ENCODE measurements at places on chromosomes 7 and 10.

GRCh38 chr7:2803342-2803692 lies 40.8 kb downstream of the GNA12 start:
- DNase-seq, result no peak

DNA sequence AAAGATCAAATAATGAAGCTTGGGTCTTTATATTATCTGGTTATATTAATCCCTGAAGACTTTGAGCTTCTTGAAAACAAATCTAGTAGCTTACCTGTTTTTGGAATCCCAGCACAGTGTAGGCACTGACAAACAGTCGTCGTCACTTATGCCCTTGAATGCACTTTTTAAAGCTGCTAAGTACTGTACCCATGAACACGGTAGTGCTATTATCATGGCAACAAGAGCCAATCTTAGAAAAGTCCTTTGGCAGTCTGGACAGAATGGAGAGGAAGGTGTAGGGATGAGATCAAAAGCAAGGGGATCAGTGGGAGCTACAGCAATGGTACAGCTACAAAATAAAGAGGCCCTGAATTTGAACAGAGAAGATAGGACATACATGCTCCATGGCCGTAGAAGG lies 9.4 kb downstream of the SLC25A13 start:
- DNase-seq, result no peak

GRCh38 chr7:84092207-84092606 lies 102.4 kb downstream of the SEMA3A start:
- DNase-seq, result peak; percentile 12

DNA sequence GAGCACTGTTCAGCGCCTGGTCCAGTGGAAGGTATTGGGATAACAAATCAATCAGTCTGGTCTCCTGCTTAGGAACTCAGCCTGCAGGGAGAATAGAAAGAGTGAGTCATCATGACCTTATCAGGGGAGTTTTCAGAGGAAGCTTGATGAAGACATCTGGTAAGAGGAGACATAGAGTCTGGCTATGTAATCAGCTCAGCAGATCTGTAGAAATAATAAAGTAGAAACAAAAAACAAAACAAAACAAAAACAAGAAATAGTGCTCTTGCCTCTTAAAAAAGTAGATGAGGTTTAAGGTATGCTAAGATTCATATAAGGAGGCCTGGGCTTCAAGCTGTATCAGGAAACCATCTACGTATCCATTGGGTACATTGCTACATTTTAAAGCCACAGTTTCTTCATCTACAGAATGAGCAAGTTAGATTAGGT lies 14.4 kb downstream of the TAS2R41 start:
- DNase-seq, result no peak

DNA sequence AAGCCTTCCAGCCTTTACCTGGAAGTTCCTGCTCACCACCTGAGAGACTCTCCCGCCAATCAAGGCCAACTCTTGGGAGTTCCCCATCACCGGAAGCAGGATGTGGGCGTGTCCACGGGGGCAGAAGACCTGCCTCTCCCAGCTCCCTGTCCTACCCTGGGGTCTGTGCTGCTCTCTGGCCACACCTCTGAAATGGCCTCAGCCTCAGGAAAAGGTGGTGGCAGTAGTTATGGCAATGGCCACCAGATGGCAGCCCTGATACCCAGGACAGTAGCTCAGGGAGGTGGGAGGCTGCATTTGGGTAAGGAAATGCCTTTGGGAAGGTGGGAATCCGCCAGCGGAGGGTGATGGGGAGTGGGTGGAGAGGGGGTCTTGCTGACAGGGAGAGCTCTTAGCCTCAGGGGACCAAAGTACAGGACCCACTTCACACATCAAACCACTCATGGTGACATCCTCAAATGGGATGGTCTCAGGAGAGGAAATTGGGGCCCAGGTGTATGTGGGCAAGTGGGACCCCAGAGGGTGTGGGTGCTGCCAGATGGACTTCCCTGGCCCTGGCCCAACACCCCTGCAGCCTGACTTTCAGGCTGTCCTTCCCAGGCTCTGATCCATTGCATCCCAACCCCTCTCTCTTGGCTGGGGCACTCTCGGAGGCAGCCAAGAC lies 33.9 kb downstream of the KAZALD1 start:
- DNase-seq, result peak; percentile 72

- DNase-seq, result no peak
Observed at GRCh38 chr7:128217030-128217805, 23.9 kb upstream of the LEP start.

DNA sequence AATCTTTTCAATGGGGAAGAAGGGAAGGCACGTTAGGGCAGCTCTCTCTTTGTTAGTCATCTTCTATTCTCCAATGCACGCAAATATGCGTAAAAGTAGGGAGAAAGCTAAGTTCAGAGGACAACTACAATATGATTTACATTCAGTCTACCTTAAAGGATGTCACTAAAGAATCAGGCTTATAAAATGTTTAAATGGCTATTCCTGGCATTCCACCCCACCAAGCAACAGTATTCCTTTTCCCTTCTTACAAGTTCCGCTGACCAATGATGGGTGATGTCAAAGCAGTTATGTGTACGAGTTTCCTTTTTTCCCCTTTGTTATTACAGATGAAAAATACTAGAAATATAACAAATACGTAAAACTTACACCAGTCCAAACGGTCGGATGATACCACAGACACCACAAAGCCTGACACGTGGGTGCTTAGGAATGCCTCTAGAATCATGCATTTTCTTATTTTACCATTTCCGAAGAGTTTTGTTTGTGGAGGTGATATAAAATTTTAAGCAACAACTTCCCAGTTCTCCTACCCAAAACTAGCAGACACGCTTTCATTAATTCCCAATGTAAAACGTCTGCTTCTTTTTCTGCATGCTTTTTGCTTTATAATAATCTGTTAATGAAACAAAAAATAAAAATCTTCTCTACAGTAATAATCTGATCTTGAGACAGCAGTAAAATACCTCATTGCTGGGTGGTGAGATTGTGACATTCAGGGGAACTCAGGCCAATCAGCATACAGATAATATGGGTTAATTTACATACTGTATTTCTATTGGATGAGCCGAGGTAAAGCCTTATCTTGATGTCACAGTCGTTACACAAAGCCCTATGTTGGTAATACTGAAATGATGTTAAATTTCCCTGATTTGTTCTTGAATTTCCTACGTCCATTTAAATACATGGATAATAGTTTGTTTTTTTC lies 708 bp upstream of the GPR85 start:
- no peak for DNase-seq

- no peak for DNase-seq
Observed at GRCh38 chr10:102405108-102405571, 9.6 kb downstream of the NFKB2 start.

- no peak for DNase-seq
Observed at GRCh38 chr10:124221356-124222317, 128.2 kb upstream of the CHST15 start.

DNA sequence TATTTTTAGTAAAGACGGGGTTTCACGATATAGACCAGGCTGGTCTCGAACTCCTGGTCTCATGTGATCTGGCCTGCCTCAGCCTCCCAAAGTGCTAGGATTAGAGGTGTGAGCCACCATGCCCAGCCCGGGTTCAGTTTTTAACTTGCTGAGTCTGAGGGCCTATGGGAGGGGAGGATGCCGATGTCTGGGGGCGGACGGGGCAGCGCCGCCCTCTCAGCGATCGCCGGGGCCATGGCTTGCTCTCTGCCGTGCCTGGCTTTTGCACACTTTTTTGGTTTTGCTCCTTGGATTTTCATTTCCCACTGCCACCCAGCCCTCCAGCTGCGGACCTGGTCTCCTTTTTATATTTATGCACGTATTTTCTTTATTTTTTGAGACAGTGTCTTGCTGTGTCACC lies 15.2 kb upstream of the COL26A1 start:
- DNase-seq, result no peak

GRCh38 chr7:72244826-72245398 lies 167.2 kb downstream of the CALN1 start:
- no peak for DNase-seq

GRCh38 chr7:81719865-81720264 lies 50.0 kb downstream of the HGF start:
- DNase-seq, result no peak

DNA sequence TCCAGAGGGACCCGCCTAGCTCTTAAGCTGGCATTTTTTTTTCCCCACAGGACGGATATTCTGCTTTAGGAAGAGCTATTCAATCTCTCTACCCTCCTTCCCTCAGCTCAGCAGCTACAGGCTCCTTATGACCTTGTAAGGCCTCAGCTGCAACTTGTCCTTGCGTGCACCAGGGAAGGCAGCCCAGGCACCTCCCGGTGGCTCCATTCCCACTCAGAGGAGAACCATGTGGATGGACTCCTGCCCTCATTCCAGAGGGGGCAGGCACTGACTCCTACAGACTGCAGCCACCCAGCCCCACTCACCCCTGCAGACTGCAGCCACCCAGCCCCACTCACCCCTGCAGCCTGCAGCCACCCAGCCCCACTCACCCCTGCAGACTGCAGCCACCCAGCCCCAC lies 73.7 kb downstream of the ITIH5 start:
- no peak for DNase-seq

GRCh38 chr7:370775-371118 lies 80.8 kb downstream of the FOXL3 start:
- DNase-seq, result no peak

DNA sequence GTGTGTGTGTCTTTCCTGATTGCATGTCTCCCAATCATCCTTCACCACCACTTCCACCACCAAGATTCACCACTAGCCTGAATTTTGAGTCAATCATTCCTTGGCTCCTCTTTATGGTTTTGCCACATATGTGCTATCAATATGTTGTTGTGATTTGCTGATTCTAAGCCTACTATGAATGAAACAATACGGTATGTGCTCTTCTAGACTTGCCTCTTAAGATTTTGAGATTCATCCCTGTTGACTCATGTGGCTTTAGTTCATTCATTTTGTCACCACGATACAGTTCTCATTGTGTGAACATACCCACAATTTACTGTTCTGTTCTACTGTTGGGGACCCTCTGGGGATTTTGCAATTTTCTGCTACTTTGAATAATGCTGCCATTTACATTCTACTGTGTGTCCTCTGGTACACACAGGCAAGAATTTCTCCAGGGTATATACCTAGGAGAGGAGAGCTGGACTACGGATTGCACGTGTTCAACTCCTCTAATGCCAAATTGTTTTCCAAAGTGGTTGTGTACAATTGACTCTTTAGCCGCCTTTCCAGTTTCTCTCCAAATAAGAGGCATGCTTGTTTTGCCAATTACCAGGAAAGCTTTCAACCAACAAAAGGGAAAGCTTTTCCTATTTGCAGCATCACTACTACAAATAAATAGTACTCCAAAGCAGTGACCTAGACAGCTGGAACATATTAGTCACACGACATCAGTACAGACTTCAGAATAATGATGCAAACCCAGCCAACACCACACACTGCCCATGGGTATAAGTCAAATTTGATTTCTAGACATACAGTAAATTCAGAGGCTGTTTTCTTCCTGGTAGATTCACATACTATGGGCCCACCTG lies 30.0 kb downstream of the SGMS1 start:
- no peak for DNase-seq

DNA sequence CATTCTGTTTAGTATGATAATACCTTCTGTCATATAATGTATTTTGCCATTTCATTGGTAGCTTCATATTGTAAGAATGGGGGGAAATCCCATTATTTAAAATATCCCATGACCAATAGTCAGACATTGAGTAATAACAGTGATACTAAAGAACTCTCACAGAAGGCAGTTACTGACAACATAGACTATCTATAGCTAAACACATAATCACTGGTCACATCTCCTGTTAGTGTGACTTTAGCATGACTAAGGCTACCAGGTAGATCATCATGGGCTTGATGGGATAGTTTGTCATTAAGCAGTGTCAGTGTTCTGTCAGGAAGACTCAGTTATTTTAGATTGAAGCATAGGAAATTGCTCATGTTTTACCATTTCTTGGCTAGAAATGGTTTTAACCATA lies 16.4 kb downstream of the OPN1SW start:
- DNase-seq, result no peak

DNA sequence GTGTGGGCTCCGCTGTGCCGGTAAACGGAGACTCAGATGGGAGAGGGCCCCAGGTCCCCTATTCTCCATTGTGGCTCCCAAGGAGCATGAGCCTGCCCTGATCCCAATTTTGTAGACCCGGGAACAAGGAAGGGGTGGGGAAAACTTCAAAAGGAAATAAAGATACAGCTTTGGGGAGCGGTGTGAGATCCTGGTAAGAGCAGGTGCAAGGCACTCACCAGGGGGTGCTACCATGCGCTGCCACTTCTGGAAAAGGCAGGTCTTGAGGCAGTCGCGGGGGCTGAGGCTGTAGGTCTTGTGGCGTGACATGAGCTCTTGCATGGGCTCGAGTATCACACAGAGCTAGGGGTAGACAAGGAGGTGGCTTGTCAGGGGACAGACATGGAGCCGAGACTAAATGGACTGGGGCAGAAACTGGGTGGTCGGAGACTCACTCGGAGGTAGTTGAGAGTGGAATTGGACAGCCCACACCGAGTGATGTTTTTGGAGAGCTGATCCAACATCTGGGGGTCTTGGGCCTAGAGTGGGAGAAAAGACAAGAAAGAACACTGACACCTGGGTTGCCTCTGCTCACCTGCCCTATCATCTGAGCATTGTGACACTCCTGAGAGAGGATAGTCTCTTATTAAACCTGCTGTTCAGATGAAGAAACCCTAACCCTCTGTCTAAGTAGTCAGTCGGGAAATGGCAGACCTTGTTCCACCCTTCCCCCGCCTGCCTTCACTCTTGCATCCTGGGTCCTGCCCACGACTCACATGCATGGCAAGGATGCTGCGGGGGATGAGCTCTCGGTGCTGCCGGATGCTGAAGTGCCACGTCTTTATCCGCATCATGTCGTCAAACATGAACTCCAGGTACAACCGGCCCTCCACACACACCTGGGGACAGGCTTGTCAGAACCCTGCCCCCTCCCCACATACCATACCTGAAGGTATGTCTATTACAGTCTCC lies 10.7 kb downstream of the LDB1 start:
- DNase-seq, result no peak

DNA sequence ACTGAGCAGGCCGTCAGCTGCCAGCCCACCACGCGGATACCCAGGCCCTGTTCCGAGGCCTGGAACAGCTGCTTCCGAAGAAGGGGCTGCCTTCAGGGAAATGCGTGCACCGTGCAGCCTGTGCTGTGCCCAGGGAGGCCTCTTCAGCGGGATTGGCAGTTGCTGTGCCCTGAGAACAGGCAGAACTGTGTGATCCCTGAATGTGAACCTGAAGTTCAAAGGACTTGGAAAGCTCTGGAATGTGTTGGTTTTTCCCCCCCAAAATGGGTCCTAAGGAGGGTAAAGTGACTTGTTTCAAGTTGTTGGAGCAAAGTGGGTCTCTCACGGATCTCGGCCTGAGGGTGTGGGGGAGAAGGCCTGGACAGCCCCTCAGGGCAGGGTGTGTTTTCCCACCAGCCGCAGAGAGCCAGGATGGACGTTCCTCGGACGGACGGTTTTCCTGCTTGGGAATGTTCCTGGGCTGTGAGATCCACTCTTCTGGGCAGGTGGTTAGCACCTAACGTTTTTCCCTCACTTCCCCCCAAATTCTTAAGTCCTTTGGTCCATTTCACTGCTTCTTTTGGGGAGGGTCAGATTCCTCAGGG lies 2.1 kb downstream of the SPRN start:
- DNase-seq, result no peak

- DNase-seq, result no peak
Observed at GRCh38 chr7:118129041-118129795, 54.7 kb upstream of the LSM8 start.

GRCh38 chr7:129947049-129947448 lies 5.7 kb downstream of the UBE2H start:
- DNase-seq, result no peak

GRCh38 chr10:52108236-52108635 lies 205.8 kb upstream of the DKK1 start:
- DNase-seq, result no peak

Data from CD4-positive, alpha-beta T cell treated with Interleukin-17A for 4 hours (primary cell).